ENCODE measurements at places on chromosomes 6 and 20. TPM values are rescaled to one million over a fixed set of nuclear protein-coding genes. Genes with fewer than 3 reads are reported as not detected.

- no peak for DNase-seq
These were observed 3.6 kb upstream of the EMILIN3 start for GRCh38 chr20:41370176-41370575.

- DNase-seq: no peak
These were observed 104.8 kb upstream of the TRAF3IP2 start for GRCh38 chr6:111710439-111710838.

GRCh38 chr6:110930781-110931180 lies 27.7 kb upstream of the GTF3C6 start:
- DNase-seq: no peak

DNA sequence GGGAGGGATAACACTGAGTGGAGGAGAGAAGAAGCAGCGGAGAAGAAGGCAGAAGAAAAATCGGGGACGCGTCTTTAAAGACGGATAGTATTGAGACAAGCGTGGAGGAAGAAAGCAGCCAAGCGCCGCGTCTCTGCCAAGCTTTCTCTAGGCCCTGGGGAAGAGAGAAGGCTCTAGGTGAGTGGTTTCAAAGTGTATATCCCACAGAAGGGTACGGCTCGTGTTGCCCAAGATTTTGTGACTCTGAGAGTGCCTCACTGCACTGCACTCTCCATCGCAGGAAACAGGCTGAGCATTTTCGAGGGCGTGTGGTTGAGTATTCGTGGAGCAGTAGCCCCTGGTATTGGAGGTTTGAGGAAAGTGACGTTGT lies 185.4 kb downstream of the TRIM27 start:
- DNase-seq: no peak

- DNase-seq: no peak
These were observed 257.8 kb upstream of the KCNQ5 start for GRCh38 chr6:72363844-72364740.

DNA sequence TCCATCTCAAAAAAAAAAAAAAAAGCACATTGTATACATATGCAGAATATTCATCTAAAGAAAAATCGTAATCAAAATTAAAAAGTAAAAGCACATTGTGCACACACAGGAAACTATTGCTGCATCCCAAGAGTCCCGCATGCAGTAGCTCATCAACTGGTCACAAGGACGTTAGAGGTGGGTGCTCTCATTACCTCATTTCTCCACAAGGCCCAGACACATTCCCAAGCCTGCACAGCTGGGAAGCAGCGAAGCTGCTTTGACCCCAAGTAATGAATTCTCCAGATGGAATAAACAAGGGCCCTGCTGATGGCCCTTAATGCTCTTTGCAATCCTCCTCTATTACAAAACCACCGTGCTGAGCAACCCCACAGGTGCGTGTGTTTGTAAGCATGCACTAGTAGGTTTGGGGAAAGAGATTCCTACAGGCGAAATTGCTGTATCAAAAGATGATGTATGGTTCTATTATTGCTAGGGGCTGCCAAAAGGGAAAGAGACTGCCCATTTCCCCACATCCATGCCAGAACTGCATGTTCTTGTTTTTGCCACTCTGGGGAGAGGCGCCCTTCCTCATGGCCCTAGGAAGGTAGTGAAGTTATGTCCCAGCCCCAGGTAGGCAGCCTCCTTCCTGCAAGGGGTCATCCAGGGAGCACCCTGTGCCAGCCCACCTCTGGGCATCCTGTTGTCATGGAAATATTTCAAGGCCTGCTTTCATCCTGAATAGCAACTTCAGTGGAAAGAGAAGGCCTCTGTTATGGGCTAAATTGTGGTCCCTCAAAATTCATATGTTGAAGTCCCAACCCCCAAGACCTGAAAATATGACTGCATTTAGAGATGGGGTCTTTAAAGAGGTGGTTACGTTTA lies 34.6 kb upstream of the PTGIS start:
- no peak for DNase-seq

GRCh38 chr6:107266563-107266962 lies 151.2 kb upstream of the BEND3 start:
- no peak for DNase-seq

- no peak for DNase-seq
These were observed 9.4 kb downstream of the DCBLD1 start for GRCh38 chr6:117491916-117492315.

- DNase-seq: peak; percentile 39
These were observed 70.8 kb upstream of the SASH1 start for GRCh38 chr6:148271711-148272439.

DNA sequence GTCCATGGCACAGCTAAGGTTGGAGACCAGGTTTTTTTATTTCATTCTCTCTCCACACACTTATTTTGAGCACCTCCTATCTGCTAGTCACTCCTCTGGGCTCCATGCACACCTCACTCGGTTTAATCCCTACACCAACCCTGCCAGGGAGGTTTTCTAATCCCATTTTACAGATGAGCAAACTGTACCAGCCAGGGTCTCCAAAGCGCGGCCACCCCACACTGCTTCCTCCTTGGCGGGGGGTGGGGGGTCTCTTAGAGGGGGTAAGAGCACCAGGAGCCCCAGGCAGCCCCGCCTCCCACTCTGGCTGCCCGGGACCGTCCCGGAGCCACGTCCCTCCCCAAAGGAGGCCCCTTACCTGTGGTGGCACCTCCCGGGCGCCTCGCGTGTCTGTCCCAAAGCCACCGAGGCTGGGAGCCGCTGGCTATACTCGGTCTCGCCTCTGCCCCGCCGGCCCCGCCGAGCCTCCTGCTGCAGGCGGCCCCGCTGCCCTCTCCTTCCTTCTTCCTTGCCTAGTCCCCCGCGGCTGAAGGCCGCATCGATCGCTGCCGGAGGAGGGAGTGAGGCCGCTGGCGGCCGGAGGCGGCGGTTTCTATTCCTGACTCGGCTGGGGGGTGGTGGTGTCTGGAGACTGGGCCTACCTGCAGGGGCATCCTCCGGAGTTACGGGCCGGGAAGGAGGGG lies at the start of gene KCNS1:
KCNS1 (minus strand) TSS at position 565 of the 683 bp plus-strand sequence. CDS start 1,891 bp downstream, outside the sequence.
- DNase-seq: no peak

- no peak for DNase-seq
These were observed 218.9 kb downstream of the EYA2 start for GRCh38 chr20:47113362-47114109.

DNA sequence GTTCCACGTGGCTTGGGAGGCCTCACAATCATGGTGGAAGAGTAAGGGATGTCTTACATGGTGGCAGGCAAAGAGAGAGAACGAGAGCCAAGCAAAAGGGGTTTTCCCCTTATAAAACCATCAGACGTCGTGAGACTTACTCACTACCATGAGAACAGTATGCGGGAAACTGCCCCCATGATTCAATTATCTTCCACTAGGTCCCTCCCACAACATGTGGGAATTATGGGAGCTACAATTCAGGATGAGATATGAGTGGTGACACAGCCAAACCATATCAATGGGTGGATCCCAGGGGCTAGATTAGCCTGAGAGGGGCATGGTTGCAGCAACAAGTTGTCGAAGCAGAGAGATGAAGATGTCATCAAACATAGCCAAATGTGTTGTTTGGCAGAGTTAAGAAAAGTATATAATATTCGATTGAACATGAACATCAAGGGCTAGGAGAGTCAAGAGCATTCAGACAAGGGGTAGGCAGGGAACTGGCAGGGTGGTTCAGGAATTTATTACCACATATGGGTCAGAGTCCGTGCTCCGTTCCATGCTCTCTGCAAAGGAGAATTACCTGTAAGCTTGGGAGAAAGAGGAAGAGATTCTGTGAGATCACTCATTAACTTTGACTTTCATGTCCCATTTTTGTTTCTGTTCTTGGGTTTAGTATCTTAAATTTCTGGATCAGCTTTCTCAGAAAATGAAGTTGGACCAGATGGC lies 98.8 kb downstream of the CCDC170 start:
- DNase-seq: no peak

- peak; percentile 43 for DNase-seq
These were observed 3.2 kb downstream of the TTBK1 start for GRCh38 chr6:43246301-43247113.

DNA sequence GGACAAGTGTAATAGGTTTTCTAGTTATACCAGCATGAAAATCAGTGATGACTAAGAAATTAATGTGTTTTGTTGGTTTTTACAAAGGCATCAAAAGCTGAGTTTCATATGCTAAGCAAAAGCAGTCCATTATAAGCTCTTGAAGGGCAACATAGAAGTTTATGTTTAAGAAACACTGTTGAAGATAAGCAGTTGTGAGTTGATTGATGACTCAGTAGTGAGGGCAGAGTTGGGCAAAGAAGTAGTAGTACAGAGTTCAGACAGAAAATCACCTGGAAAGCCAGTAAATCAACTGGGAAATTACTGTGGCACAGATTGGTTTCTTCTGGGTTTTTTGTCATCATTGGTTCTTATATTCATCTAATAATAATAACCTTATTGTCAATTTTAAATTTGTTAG lies 78.0 kb upstream of the SMIM8 start:
- DNase-seq: no peak

- DNase-seq: no peak
These were observed 120.0 kb upstream of the GGTLC1 start for GRCh38 chr20:24108581-24108980.

FAM184A gene
- total RNA-seq: 15.7 TPM

LRFN2 gene
- 2.7 TPM for total RNA-seq

ZNF311 gene
- total RNA-seq: 5.6 TPM

RCAN2 gene
- 16.4 TPM for total RNA-seq

AKAP12 gene
- total RNA-seq: 213 TPM

PAX1 gene
- 0.06 TPM for total RNA-seq

EGFL8 gene
- 28.4 TPM for total RNA-seq

RAET1G gene
- not detected for total RNA-seq

SLC17A2 gene
- not detected for total RNA-seq

UNC93A gene
- total RNA-seq: not detected

RIMS4 gene
- total RNA-seq: 12.4 TPM

OR12D3 gene
- total RNA-seq: not detected

CABLES2 gene
- 4.0 TPM for total RNA-seq

SPATA25 gene
- total RNA-seq: 1.3 TPM

All from spinal cord (tissue), 10 donors.